ELF-1 (cell line): ENCODE measurements at places on chromosomes 11 and 22.

GRCh38 chr11:36037031-36037430 is 93.2 kb downstream of the LDLRAD3 start:
- no peak for DNase-seq

GRCh38 chr22:23889620-23890019 is 4.6 kb upstream of the MIF start:
- DNase-seq, result no peak

DNA sequence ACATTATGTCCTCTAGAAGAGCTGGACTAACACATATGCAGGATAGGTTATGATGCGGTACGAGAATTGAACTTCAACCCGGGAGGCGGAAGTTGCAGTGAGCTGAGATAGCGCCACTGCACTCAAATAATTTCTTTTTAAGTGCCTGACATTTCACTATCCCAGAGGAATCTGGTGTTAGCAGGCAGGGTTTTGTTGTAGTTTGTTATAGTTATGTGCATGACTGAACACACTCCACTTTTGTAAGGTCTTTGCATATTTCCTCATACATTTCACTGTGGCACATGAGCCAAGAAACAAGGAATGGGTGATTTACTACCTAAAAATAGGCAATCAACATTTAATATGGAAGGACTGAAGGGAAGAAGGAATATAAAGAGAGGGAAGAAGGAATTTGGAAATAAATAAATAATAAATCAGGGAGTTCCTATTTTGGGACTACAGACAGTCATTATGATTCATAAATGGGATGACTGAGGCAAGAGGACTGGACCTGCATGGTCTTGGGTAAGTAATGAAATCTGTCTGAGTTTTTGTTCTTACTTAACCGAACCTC is 8.7 kb upstream of the HIPK3 start:
- no peak for DNase-seq

DNA sequence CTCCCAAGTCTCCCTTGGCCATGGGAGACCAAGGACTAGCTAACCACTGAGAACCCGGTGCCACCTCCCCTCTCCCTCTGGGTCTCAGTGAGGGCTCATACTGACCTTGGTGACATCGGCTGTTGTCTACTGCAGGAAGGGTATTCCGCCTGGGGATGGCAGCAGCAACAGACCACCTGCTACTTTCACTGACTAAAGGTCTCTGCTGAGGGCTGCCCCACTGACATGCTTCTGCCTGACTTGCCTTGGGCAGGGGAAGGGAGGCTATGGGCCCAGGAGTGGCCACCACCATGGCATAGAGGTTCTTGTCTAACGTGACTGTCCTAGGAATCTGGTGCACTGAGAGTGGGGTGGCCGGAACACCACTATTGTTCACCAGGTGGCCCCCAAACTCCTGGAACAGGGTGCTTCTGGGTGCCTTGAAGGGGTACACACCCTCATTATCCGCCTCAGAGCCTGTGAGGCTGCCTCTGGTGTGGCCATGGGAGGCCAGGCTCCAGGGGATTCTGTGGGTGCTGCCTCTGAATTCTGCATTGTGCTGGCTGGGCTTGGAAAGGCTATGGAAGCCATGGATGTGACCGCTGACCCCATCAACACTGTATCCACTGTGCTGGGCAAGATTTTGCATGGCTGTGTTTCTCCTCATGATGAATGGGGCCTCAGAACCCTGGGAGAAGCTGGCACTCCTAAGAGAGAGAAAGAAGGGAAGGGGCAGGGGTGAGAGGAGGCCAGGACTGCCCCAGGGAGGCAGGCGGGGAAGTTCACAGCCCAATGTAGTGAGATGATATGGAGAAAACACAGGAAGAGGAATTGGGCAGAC is 38.3 kb downstream of the GAB4 start:
- no peak for DNase-seq

DNA sequence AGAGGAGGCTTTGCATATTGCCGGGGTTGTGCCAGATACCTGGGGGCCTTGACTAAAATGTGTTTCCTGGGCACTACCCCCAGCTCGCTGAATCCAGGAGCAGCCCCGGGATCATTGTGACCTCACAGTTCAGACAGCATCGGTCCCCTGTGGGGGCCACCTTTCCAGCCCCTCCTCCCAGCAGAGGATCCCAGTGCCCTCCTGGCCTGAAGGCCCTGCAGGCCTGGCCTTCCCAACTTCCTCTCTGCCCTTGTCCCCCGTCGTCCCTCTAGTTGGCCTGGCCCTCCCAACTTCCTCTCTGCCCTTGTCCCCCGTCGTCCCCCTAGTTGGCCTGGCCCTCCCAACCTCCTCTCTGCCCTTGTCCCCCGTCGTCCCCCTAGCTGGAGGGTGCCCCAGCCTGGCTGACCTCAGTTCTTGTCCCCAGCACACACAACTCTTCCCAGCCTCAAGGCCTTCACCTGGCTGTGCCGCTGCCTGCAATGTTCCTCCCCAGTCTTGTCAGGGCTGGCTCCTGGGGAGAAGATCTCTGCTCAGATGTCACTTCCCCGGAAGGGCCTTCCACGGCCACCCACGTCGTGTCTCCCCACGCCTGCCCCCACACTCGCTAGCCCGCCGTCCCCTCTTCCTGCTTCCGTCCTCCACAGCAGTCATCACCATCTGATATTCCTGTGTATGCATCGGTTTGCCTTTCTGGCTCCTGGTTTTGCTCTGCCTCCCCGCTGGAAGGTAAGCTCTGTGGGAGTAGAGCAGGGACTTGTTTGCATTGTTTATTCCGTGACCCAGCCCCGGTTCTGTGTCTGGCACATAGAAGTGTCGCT is 12.6 kb upstream of the ANO1 start:
- no peak for DNase-seq

GRCh38 chr22:30010789-30011405 is 69.4 kb upstream of the HORMAD2 start:
- no peak for DNase-seq

DNA sequence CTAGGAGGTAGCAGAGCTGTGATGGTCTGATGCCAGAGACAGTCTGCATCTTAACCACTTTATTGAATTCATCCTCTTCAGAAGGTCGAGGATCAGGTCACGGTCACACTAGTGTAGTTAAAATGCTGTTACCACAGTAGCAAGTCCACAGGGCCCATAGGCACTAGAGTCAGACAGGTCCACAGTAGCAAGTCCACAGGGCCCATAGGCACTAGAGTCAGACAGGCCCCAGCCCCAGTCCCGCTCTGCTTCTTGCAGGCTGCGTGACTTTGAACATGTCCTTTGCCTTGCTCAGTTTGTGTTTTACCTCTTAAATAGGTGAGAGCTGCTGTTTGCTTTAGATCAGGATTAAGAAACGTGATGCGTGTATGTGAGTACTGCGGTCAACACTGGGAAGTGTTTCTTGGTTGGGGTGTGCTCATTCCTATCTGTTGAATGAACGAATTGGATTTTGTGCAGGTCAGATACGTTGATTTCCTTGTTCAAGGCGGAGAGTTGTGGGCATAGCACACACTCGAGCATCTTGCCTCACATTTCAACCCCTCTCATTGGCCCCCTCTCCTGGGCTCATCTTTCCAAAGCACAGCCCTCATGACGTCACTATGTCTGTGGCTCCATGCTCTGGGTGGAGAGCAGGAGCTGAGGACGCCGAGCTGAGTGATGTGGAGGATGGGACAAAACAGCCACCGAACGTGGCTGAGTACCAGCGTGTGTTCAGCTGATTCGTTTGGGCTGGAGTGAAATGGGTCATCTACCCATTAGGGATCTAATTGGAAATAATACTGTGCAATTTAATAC is 191.7 kb downstream of the TBC1D22A start:
- peak; percentile 40 for DNase-seq

DNA sequence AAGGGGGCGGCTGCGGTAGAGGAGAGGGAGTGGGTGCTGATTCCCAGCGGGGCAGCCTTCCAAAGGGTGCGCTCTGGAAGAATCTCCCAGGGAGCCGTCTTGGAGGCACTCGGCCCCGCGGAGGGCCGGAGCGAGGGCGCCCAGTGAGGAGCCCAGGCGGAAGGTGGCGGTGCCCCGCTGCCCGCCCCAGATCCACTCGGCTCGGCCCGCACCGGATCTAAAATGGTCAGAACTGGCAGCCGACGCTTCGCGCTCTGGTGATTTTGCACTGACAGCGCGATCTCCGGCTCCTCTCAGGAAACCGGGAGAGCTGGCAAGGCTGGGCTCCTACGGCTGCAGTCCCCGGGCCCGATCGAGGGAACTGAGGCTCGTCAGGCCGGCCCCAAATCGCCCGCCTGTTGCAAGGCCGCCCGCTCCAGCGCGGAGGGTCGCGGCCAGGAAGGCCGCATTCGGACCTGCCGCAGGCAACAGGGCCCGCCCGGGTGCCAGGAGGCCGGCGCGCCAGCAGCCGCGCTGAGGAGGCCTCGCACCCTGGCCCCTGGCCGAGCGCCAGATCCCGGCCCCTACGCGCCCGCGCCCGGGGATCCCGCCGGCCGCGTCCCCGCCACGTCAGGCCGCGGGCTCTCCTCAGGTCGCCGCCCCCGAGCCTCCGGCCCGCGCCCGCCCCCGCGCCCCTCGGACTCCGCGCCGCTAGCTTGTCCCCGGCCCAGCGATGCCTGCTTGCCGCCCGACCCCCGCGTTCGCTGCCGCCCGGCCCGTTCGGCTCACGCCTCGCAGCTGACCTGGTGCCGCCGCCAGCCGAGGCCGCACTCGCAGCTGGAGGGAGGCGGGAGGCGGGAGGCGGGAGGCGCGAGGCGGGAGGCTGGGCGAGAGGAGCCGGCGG is at the start of gene KLHL22:
Gene KLHL22, minus strand, starts transcription at position 818 of the 883 bp plus-strand sequence. CDS start 6,584 bp downstream, outside the sequence.
- peak; percentile 44 for DNase-seq

- DNase-seq, result no peak
Observed at GRCh38 chr11:6895010-6895409, 2.7 kb upstream of the OR2D2 start.

GRCh38 chr11:78202733-78203167 is 14.0 kb downstream of the USP35 start:
- no peak for DNase-seq

DNA sequence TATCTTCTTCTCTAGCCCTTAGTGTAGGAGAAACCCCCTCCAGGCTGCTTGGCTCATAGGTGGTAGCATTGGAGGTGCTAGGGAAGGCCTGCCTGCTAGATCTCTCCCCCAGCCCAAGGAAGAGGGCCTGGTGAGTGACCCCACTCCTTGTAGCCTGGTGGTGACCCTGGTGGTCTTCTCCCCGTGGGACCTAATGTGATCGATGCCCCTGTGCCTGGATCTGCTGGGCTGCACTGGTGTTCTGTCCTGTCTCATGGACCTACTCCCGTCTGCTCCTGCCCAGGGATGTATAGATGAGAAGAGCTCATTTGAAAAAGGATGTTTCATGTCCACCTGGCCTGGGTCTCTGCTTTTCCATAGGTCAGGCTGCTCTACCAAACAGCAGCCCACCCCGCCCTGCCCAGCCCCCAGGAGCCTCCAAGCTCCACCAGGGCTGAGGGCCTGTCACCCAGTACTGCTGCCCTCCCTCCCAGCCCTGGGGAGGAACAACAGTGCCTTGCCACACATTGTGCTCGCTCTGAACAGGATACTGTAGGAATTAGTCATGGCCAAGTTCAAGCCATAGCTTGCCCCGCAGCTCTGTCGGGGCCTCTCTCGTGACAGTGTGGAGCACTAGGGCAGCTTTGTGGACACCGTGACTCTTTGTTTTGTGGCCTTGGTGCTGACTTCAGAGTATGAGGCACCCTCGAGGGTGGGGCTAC is 19.7 kb downstream of the SLC37A2 start:
- DNase-seq, result no peak

GRCh38 chr11:35363854-35364780 is 55.2 kb downstream of the SLC1A2 start:
- no peak for DNase-seq

GRCh38 chr11:112863305-112863704 is 97.9 kb upstream of the NCAM1 start:
- no peak for DNase-seq

GRCh38 chr11:28833670-28834069 is 725.5 kb downstream of the METTL15 start:
- no peak for DNase-seq

- DNase-seq, result peak; percentile 73
Observed at GRCh38 chr22:36510966-36511881, 4.4 kb upstream of the FOXRED2 start.

DNA sequence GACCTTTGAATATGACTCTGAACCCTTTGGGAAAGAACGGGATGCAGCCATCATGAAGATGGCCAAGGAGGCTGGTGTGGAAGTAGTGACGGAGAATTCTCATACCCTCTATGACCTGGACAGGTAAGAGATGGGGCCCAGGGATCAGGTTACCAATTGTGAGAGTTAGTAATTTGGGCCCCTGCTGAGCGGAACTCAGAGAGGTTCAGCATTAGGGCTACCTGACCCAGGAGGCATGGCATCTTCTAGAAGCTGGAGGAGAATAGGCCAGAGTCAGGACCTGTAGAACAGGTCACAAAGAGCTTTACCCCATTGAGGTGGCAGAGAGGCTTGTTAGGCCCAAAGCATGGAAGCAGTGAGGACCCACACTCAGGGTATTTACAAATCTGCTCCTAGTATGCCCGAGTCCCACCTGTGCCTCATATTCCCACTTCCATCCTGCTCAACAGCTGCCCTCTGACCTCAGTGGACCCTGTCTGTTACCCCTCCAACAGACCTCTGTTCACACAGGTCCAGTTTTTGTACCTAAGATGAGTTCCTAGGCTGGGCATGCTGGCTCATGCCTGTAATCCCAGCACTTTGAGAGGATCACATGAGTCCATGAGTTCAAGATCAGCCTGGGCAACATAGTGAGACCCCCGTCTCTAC is 11.6 kb downstream of the CRY2 start:
- DNase-seq, result no peak

- DNase-seq, result peak; percentile 61
Observed at GRCh38 chr11:45161252-45162063, 15.0 kb downstream of the PRDM11 start.

DNA sequence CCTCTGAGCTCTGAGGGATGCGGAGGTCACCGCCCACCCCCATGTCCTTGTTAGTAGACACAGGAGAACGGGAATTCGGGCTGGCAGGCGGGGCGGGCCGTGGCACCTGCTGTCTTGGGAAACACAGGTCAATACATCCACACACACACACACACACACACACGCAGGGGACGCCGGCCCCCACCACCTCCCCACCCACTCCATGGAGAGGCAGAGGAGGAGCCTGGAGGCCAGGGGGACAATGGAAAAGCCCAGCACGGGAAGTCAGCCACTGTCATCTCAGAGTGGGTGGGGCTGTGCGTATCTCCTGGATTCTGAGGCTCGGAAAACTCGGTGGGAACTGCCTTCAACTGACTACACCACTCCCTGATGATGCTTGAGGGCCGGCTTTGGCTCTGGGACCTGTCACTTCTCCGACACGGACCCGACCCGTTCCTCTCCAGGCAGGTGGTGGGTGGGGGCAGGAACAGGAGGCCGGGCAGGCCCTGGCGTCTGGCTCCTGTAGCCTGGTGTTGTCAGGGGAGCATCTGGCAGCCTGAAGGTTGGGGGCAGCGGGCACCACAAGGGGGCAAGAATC is 18.5 kb upstream of the TMEM184B start:
- DNase-seq, result peak; percentile 58
